Vagina (tissue), 2 donors: ENCODE measurements at places on chromosomes 4 and X.

DNA sequence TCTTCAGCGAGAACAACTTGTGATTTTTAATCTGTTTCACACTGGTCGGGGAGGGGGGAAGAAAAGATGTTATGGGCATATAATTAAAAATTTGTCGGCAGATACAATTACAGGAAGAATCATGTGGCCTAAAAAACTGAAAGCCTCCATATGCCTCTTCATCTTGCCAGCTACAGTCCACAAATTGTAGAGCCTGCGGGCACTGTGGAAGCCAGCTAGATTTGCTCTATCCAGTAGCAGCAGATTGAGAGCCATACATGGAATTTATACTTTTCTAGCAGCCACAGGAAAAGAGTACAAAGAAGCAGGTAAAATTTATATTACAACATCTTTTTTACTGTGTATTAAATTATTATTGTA lies 147.3 kb downstream of the TBL1X start:
- DNase-seq, result no peak

DNA sequence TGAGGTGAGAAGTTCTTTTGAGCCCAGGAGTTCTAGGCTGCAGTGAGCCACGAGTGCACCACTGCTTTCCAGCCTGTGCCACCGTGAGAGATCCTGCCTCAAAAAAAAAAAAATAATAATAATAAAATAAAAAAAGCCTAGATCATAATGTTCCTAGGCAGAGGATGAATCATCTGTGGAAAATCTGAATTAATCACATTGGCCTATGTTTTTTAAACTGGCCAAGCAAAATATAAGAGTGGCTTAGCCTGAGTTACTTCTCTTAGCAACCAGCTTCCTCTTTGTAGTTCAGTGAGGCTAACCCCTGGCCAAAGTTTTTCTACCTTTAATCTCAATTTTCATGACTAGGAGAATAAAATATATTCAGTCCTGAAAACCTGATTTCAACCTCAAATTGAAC lies 614.6 kb downstream of the PPP4R3C start:
- no peak for DNase-seq

- DNase-seq, result no peak
These were observed 65.9 kb downstream of the FAT1 start for GRCh38 chr4:186657764-186658163.

DNA sequence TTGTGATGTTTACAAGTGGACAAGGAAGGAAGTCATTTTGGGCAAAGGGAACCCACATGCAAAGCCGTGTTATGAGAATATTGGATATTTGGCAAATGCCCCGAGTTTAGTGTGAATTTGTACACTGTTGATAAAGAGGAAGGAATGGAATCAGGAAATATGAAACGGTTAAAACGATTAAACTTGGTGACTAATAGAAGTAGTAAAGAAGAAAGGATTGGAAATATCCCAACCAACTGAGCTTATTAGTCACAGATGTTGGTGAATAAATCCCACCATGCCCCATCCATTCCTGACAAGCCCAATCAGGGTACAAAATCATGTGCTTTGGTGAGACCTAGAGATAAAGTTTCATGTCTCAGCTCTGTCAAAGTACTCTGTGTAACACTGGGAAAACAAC lies 22.0 kb downstream of the ARHGAP24 start:
- DNase-seq, result no peak

- DNase-seq, result no peak
These were observed 109.5 kb downstream of the CPZ start for GRCh38 chr4:8702020-8702495.

GRCh38 chr4:136392576-136392975 lies 1139.7 kb downstream of the PCDH18 start:
- no peak for DNase-seq

- DNase-seq, result no peak
These were observed 174.5 kb upstream of the C1QTNF7 start for GRCh38 chr4:15253349-15253748.

DNA sequence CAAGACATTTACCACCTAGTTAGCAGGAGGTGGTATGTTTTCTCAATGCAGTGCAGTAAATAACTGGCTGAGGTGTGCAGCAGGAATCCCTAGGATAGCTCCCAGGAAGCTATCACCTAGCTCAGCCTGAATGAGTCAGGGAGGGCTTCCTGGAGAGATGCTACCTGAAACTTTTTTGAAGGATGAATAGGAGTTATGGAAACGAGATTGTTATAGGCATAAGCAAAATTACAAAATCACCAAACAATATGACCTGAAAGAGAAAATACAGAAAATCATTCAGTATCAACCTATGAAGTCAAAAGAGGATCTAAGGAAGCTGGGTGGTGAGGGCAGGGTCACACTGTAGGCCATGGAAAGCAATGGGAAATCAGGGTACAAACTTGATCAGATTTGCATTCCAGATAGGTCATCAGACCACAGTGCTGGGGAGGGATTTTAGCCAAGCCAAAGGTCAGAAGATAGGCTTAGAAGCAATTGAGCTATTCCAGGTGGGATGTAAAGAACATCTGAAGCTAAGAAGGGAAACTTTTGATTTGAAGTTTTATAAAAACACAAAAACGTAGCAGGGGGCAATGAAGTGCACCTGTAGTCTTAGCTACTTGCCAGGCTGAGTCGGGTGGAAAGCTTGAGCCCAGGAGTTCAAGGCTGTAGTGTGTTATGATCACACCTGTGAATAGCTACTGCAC lies 11.3 kb downstream of the AREG start:
- no peak for DNase-seq

DNA sequence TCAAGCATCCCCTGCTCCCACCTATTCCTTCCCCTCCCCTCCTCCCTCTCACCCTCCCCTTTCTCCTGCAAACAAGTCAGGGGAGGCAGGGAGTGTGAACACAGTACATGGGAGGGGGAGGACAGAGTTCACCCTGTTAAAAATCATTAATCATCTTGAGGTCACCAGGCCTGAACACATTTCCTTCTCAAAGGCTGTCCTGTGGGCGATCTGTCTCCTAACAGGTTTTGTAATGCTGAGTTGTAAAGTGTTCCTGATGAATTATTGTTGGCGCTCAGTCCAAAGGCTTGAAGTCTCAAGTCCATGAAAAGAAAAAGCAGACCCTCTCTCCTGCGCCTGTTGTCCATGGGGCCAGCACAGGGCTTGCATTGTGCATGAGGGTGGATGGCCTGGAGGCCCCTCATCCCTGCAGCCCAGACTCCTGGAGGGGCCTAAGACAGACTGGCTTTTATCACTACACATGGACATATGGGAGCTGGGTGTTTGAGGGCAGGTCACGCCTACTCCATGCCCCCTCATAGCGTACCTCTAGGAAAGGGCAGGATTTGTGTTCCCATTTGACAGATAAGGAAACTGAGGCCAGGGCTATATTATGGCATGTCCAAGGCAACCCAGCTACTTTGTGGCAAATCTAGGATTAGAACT lies 189.1 kb downstream of the RAB28 start:
- DNase-seq, result no peak
